ENCODE measurements at places on chromosomes 16 and 17.

DNA sequence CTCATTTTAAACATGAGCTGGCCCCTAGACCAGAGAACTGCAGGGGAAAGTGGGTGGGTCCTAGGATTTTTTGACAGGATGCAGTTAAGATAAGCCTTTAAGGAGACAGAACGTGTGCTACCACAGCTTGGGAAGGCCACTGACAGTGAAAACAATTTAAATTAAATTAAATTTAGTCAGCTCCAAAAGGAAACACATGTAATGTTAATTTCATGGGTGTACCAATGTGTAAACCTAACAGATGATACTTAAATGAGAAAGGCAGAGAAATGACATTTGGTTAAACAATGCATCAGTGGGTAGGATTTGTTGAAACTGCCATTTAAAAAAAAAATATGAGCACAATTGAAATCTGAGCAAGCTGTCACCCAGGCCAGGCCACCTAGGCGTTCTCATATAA lies 250.8 kb downstream of the XYLT1 start:
- no peak for DNase-seq

DNA sequence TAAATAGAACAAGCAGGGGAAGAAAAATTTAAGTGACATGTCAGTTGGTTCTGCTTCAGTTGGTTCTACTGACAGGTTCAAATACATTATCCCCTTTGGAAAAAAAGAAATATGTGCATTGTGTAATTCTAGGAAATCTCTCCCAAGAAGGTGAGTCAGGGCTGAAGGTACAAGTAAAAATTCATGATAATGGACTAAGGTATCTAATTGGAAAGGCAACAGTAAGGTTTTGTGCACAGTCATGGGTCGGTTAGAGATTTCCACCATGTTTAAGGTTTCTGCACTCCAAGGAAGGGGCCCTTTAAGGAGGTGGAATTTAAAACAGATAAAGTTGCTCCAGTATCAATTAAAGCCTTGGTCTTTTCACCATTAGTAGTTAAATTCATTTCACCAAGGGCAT lies 17.9 kb upstream of the B4GALNT2 start:
- no peak for DNase-seq

GRCh38 chr16:85637808-85638647 lies 24.9 kb downstream of the GSE1 start:
- no peak for DNase-seq

DNA sequence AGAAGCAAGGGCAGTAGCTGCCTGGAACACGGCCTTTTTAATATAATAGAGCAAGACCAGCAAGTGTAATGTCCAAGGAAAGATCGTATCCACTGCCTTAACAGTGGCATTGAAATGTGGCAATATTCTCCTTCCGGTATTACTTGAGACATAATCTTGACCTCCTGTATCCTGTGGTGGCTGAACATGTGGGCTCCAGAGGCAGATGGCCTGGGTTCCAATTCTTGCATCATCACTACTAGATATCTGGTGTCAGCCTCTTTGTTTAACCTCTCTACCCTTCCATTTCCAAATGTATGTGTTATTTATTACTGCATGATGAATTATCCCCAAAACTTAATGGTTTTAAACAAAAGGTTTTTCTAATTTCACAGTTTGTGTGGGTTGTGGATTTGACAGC lies 3.5 kb upstream of the CDYL2 start:
- no peak for DNase-seq

DNA sequence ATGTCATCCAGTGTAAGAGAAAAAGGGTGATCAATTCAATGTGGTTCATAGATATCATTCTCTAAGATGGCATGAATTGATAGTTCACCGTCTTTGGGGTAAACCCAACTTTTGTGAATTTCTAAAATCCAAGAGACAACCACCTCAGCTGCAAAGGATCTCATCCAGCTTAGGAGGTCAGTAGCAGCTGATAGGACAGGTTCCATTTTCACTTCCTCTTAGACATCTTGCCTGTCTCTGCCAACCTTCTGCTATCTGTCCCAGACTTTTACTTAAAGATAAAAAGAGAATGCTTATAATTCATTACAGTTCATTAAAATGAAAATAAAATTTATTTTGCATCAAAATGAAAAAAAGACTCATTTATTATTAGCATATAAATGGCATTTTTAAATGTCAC lies 468.2 kb downstream of the XYLT1 start:
- no peak for DNase-seq

All from stimulated activated CD8-positive, alpha-beta memory T cell treated with anti-CD3 and anti-CD28 coated beads, Interleukin-15, amount 100 ng/mL, for 24 hours (primary cell).